Activated T-helper 1 cell treated with anti-CD3 and anti-CD28 coated beads, Interleukin-12 subunit alpha, Interleukin-12 subunit beta, Interleukin-2, Interleukin-4 antibody, amounts not matched to agents 30 ng/mL and 10 ng/mL and 1 ng/mL, durations not matched to agents 14 hours and 24 hours and 36 hours (primary cell): ENCODE measurements at places on chromosomes 3 and 15.

GRCh38 chr15:25783607-25784540 lies 79.3 kb downstream of the ATP10A start:
- H3K4me3 ChIP-seq: no peak overlapping the region
- peak; percentile 14 for DNase-seq
- H3K36me3 ChIP-seq: peaks cover 7% of the 10 kb centered on the region
- peak overlapping the region; percentile 68 for H3K27ac ChIP-seq
- no peaks in the 10 kb centered on the region for H3K27me3 ChIP-seq
- H3K4me1 ChIP-seq: peaks cover 34% of the 10 kb centered on the region

- H3K27ac ChIP-seq: no peak overlapping the region
- DNase-seq: no peak
These were observed 251.9 kb downstream of the TJP1 start for GRCh38 chr15:29570121-29570947.

- no peak overlapping the region for H3K27ac ChIP-seq
- no peaks in the 10 kb centered on the region for H3K27me3 ChIP-seq
- no peak for DNase-seq
- H3K36me3 ChIP-seq: no peaks in the 10 kb centered on the region
These were observed 39.4 kb downstream of the AMOTL2 start for GRCh38 chr3:134334901-134335280.

GRCh38 chr3:128080323-128081080 lies 28.3 kb downstream of the SEC61A1 start:
- peaks cover 10% of the 10 kb centered on the region for H3K27me3 ChIP-seq
- H3K4me1 ChIP-seq: no peaks in the 10 kb centered on the region
- no peak overlapping the region for H3K27ac ChIP-seq
- H3K36me3 ChIP-seq: peaks cover 35% of the 10 kb centered on the region

DNA sequence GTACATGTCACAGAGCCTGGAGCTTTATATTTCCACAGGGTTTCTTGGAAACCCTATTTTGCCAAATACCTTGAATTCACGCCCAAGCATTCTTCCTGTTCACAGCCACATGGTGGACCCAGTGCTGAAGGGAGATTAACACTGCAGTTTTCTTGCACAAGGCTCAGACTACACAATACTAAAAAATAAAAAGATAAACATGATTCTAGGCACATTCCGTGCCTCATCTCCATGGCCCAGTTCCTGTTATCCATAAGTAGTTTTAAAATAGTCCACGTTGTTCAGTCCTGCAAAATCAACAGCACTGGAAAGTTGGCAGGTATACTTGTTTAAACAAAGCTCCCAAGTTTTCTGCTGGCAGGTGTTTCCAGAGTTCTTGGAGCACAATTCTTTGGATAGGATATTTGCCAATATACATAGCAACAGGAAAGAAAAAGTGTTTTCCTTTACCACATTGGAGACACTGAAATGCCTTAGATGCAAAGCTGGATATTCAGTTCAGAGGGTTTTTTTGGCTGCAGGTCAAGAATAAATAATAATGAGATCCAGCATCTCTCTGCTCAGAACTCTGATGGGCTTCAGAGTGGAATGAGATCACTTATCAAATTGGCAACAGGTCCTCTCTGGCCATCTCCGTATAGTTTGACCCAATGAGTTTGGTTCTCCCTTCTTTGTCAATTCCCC lies 88.1 kb upstream of the TGFBR2 start:
- DNase-seq: no peak
- no peak overlapping the region for H3K4me3 ChIP-seq
- peaks cover 22% of the 10 kb centered on the region for H3K4me1 ChIP-seq
- H3K36me3 ChIP-seq: no peaks in the 10 kb centered on the region
- peaks cover 3% of the 10 kb centered on the region for H3K27me3 ChIP-seq
- H3K27ac ChIP-seq: no peak overlapping the region

DNA sequence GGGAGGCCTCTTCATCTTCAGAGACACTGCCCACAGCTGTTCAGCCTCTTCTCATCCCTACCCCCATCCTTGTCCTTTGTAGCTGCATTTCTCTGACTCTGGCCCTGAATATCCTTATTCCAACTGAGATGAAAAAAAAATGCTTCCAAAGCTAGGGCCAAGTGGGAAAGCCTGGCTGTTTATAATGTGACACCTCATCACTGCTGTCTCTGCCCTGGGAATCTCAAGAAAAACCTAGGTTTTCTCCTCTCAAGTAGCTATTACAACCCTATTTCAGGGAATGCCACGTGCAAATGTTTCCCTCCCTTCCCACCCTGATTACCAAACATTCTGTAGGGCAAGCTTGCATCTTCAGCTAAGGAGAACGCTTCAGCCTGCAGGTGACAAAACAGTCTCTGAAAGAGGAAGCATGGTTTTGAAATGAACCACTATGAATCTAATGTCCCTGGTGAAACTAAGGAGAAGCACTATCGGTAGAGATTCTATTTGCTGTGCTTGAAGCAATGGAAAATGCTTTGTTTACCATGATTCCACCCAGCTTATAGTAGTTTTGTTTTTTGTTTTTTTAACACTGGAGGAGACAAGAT lies 65.4 kb downstream of the USF3 start:
- no peak for DNase-seq
- H3K4me3 ChIP-seq: no peak overlapping the region
- no peak overlapping the region for H3K27ac ChIP-seq
- H3K4me1 ChIP-seq: peaks cover 6% of the 10 kb centered on the region

DNA sequence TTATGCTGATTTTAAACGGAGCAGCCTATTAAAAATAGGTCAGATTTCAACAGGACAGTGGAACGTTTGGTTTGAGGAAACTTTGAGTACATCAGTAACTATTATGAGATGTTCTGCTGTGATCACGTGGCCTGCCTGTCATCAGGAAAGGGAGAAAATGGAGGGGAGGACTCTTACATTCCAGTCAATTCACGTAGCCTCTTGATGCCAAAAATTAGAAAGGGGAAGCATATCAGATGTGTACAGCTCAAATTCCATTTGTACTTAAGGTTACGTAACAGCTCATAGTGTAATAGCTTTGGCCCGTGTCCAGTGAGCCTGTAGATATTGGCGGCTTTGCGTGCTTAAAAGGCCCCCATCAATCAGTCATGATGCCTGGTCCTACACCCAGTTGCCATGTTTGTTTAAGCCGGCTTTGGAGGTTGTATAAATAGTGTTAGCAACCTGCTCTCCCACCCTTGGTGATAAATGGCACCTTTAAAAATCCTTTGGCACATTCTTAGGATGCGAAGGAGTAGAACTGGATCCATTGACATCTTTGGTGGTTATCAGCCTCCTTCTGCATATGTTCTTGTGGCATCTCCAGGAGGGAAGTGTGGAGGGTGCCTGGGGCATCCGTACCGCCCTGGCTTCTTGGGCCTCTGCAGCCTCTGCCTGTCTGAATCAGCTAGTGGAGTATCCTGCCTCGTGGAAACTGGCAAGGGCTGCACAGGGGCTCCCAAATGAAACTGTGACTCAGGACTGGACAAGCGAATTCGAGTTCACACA lies 163.9 kb downstream of the THSD4 start:
- H3K36me3 ChIP-seq: no peaks in the 10 kb centered on the region
- H3K4me3 ChIP-seq: no peak overlapping the region
- peaks cover 10% of the 10 kb centered on the region for H3K27me3 ChIP-seq
- no peak overlapping the region for H3K27ac ChIP-seq
- H3K4me1 ChIP-seq: no peaks in the 10 kb centered on the region
- DNase-seq: no peak

DNA sequence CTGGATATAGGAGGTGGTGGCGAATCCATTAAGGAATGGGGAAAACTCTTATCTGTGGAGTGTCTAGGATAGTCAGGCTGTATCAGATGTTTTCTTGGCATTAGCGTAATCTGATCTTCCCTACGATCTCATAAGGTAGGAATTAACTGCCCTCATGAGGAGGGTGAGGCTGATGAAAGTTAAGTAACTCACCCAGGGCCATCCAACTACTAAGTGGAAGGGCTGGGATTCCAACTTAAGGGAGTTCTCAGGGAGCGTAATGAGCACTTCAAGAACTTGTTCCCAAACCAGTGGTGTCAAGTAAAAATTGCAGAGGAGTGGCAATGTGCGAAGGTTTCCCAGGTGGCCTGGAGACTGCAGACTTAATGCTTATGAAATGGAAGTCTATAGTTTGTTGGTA lies 55.9 kb upstream of the OSBPL11 start:
- H3K4me3 ChIP-seq: no peak overlapping the region
- peaks cover 4% of the 10 kb centered on the region for H3K27me3 ChIP-seq
- no peaks in the 10 kb centered on the region for H3K36me3 ChIP-seq
- H3K27ac ChIP-seq: no peak overlapping the region
- H3K4me1 ChIP-seq: no peaks in the 10 kb centered on the region
- no peak for DNase-seq

- H3K27ac ChIP-seq: no peak overlapping the region
- H3K36me3 ChIP-seq: peaks cover 28% of the 10 kb centered on the region
- peaks cover 4% of the 10 kb centered on the region for H3K4me1 ChIP-seq
- H3K27me3 ChIP-seq: no peaks in the 10 kb centered on the region
These were observed 60.7 kb downstream of the SLC24A1 start for GRCh38 chr15:65682404-65682911.

- peaks cover 3% of the 10 kb centered on the region for H3K4me1 ChIP-seq
- no peak for DNase-seq
- H3K27me3 ChIP-seq: peaks cover 5% of the 10 kb centered on the region
- H3K36me3 ChIP-seq: no peaks in the 10 kb centered on the region
- no peak overlapping the region for H3K4me3 ChIP-seq
- no peak overlapping the region for H3K27ac ChIP-seq
These were observed 35.1 kb upstream of the RGMA start for GRCh38 chr15:93124126-93124525.

DNA sequence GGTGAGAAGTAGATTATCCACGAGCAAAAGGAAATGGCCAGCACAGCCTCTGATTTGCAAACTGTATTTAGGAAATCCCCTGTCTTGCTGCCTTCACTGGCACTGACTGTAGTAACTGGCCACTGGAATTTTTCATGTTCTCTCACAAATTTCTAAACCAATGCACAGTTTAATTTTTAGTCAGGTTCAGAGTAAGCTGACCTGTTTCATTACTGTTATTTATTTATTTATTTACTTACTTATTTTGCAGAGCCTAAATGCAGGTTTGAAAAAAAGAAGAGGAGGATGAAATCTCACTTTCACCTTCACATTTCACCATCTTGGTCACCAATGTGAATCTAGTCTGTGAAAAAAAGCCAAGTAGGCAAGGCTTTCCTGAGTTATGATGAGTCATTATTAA lies 291.0 kb downstream of the PLOD2 start:
- no peaks in the 10 kb centered on the region for H3K27me3 ChIP-seq
- H3K36me3 ChIP-seq: no peaks in the 10 kb centered on the region
- no peak for DNase-seq
- no peak overlapping the region for H3K27ac ChIP-seq

DNA sequence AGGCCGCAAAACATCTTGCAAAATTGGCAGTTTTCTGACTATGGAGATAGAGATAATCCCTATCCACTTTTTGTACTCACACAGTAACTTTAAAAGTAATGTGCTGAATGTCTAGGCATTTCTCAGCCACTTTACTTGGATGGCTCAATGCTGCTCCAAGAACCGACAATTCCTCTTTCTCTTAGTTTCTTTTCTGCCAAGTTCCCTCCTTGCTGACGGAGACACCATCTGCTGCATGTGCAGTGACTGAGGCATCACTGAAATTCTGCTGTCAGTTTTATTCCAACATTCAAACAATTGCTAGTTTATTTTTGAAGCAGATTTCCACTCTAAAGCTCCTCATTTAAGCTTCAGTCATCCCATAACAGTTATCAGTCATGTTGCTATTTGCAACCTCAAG lies 116.0 kb upstream of the RBMS3 start:
- H3K36me3 ChIP-seq: peaks cover 4% of the 10 kb centered on the region
- H3K27ac ChIP-seq: no peak overlapping the region
- DNase-seq: no peak
- no peaks in the 10 kb centered on the region for H3K4me1 ChIP-seq

DNA sequence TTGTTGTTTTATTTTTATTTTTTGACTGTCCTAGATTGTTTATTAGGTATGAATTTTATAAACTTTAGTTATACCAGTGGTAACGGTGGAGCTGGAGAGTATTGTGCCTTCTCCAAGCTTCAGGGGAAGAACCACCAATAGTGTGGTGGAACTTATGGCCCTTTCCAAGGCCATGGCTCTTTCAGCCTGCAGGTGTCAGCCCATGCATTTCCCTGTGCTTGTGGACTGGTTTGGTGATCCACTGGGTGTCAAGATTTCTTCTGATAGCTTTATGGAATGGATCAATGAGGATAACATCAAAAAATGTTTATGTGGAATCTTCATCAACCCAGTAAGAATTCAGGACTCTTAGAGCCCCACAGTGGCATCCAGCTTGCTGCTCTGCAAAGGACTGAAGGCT lies 19.2 kb upstream of the SCAMP5 start:
- no peak overlapping the region for H3K27ac ChIP-seq
- H3K27me3 ChIP-seq: peaks cover 5% of the 10 kb centered on the region
- DNase-seq: no peak

DNA sequence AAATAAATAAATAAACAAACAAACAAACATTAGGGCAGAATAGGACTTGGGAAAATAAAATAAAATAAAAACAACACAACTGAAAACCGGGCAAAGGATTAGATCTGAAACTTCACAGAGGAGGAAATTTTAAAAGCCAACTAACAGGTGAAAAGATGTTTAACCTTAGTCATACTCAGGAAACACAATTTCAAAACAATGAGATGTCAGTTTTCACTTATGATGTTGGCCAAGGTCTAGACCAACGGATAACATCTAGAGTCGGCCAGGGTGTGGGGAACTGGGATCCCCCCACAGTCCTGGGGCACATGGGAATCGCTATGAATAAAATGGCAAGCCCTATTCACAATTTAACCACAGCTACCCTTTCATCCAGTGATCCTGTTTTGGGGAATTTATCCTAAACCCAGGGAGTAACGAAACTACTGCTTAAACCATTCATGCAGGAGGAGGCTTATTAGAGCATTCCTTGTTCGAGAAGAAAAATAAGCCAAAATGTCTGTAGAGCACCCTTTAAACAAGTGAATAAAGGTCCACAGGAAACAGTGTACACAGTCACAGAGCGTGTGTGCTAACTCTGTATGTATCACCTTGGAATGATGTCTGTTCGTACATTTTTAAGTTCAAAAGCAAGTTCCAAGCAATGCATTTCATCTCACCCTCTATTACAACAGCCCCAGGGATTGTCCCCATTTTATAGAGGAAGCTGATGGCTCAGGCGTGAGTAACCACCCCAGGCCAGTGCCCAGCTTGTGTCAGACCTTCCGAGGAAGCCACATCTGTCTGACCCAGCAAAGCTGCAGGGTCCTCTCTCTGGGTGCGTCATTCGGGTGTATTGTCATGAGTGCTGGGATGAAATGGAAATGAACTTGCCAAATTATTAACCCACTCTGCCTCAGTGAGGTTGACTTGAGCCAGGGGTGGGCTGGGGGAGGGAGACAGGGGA lies 6.3 kb upstream of the ANPEP start:
- peaks cover 28% of the 10 kb centered on the region for H3K27me3 ChIP-seq
- H3K4me1 ChIP-seq: no peaks in the 10 kb centered on the region
- no peaks in the 10 kb centered on the region for H3K36me3 ChIP-seq
- H3K4me3 ChIP-seq: no peak overlapping the region
- no peak for DNase-seq

GRCh38 chr15:43541785-43542184 lies 24.4 kb downstream of the MAP1A start:
- H3K4me1 ChIP-seq: peaks cover 6% of the 10 kb centered on the region
- no peaks in the 10 kb centered on the region for H3K27me3 ChIP-seq
- no peak for DNase-seq
- peak overlapping the region; percentile 52 for H3K27ac ChIP-seq
- no peaks in the 10 kb centered on the region for H3K36me3 ChIP-seq
